ENCODE measurements at places on chromosomes 3 and 15. TPM values are rescaled to one million over a fixed set of nuclear protein-coding genes. Genes with fewer than 3 reads are reported as not detected.

P3H2 gene
- total RNA-seq: 2.3 TPM

DOCK3 gene
- total RNA-seq: 45.0 TPM

ARGFX gene
- not detected for total RNA-seq

MOBP gene
- 0.92 TPM for total RNA-seq

ATP8B4 gene
- total RNA-seq: 11.1 TPM

CEP70 gene
- 75.7 TPM for total RNA-seq

TUSC2 gene
- 23.8 TPM for total RNA-seq

MPI gene
- 38.1 TPM for total RNA-seq

GOLGA6L7 gene
- not detected for total RNA-seq

LIPH gene
- 0.46 TPM for total RNA-seq

KCNAB1 gene
- total RNA-seq: 23.8 TPM

KCNMB3 gene
- total RNA-seq: 3.2 TPM

GANC gene
- 12.9 TPM for total RNA-seq

RNU5B-1 gene
- not detected for total RNA-seq

PRSS50 gene
- not detected for total RNA-seq

BFSP2 gene
- total RNA-seq: not detected

SV2B gene
- total RNA-seq: 30.2 TPM

TIMMDC1 gene
- 31.4 TPM for total RNA-seq

SACM1L gene
- 55.4 TPM for total RNA-seq

INSYN1 gene
- total RNA-seq: 36.0 TPM

GOLGA6L25 gene
- total RNA-seq: not detected

HYKK gene
- total RNA-seq: 0.92 TPM

A4GNT gene
- not detected for total RNA-seq

DNAH12 gene
- 3.5 TPM for total RNA-seq

SAMD7 gene
- total RNA-seq: not detected

COLQ gene
- 2.5 TPM for total RNA-seq

GOLGA8S gene
- 0.23 TPM for total RNA-seq

FOXL2NB gene
- total RNA-seq: 0.46 TPM

MEIS2 gene
- 186 TPM for total RNA-seq

AADACL2 gene
- total RNA-seq: not detected

FHIT gene
- 174 TPM for total RNA-seq

TYRO3 gene
- 32.3 TPM for total RNA-seq

FMN1 gene
- 2.1 TPM for total RNA-seq

SCN5A gene
- total RNA-seq: 2.8 TPM

CD80 gene
- under 0.01 TPM for total RNA-seq

SEMA6D gene
- 83.0 TPM for total RNA-seq

PPM1L gene
- total RNA-seq: 78.7 TPM

TLR9 gene
- under 0.01 TPM for total RNA-seq

GPR27 gene
- 42.0 TPM for total RNA-seq

RASGRF1 gene
- total RNA-seq: 26.1 TPM

RAB6B gene
- 160 TPM for total RNA-seq

IGSF10 gene
- 4.8 TPM for total RNA-seq

HRG gene
- not detected for total RNA-seq

ZNF620 gene
- total RNA-seq: 16.4 TPM

PLCH1 gene
- 30.9 TPM for total RNA-seq

GNB4 gene
- 110 TPM for total RNA-seq

GPR149 gene
- 22.1 TPM for total RNA-seq

All from diencephalon (tissue), 1 donor.